Stimulated activated CD4-positive, alpha-beta T cell treated with anti-CD3 and anti-CD28 coated beads, Interleukin-4, amount 100 ng/mL, for 4 hours (primary cell): ENCODE measurements at places on chromosomes 7 and 10.

DNA sequence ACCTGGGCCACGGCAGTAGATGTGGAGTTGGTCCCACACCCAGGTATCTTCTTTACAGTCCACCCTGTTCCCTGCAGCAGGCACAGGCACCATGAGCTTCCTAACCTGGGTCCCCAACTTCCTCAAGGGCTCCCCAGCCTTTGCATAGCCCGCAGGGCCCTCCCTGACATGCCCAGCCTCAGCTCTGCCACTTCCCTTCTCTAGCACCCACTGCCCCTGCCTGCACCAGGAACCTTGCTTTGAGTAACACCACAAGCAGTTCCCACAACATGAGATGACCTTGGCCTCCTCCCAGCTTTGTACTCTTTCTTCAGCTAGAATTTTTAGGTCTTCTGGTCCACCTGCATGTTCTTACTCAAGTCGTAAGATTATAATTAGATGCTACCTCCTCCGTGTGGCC is 92.2 kb upstream of the ZPBP start:
- DNase-seq: no peak

- DNase-seq: no peak
Measured at GRCh38 chr7:115831371-115831770, 199.2 kb downstream of the TFEC start.

- no peak for DNase-seq
Measured at GRCh38 chr7:146235195-146235594, 118.6 kb downstream of the CNTNAP2 start.

GRCh38 chr10:21626457-21627161 is 92.6 kb downstream of the MLLT10 start:
- DNase-seq: no peak

DNA sequence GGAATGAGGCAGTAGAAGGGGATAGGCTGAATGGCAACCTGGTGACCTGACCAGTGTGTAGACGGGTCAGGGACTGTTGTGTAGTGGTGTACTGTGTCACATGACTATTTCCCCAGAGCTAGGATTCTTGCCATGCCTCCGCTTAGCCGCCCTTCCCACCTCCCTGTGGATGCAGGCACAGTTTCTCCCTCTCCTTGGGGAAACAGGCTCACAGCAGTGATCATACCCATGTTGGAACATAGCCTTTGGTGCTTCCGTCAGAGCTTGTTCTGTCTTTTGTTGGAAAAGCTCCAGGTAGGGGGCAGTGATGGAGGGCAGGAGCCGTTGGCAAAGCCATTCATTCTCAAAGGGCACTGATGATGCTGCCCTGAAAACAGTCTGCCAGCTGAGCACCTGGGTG is 44.3 kb downstream of the OGDH start:
- no peak for DNase-seq

DNA sequence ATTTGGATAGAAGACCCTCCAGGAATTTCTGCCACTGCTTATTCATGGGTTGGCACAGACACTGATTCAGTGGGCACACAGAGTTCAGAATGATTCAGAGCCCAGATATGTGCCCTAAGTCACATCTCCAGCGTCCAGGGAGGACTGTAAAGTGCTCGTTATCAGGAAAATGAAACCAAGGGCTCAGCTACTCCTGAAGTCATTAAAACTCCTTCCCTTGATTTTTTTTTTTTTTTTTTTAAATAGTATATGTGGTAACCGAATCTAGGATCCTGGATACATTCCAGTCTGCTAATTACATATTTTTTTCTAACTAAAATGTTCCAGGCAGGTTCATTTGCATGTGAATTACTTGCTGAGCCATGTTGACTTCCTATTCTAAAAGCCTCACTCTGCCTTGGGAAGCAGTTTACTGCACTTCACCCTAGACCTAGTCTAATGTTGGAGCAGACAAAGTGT is 34.7 kb downstream of the MET start:
- no peak for DNase-seq

- DNase-seq: no peak
Measured at GRCh38 chr10:128083191-128083895, 42.9 kb downstream of the MKI67 start.

GRCh38 chr7:103972779-103973434 is 16.6 kb downstream of the RELN start:
- DNase-seq: no peak

- no peak for DNase-seq
Measured at GRCh38 chr10:14485986-14486385, 155.3 kb upstream of the FRMD4A start.

DNA sequence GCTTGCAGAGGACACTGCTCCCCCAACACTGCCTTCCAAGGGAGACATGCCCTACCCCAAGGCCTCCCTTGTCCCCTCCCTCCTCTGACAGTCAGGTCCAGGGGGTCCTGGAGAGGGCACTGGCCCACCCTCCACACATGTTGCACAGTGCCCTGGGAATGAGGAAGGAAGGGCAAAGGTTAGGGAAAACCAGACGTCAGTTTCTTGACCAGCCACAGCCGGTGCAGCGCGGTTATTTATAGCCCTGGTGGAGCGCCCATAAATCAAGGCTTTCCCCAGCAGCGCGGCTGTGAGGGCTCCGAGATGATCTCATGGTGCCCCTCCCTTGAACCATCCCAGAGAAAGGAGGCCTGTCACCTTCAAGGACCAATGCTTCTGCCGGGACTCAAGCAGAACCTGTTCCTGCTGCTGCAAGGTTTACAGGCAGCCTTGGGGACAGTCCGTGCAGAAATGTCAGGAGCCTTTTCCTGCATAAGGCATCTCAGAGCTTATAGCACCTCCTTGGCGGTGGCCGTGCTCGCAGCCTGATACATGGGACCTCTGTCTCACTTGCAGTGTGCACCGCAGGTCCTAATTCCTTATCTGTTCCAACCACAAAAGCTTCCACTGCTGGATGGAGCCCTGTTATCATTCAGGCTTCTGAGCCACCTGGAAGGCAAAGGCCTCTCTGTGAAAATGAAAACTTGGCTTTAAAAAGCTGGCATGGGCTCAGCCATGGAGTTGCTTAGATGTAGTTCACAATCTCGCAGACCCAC is 127.3 kb downstream of the LHPP start:
- DNase-seq: no peak
